ENCODE measurements at places on chromosomes 4 and X.

DNA sequence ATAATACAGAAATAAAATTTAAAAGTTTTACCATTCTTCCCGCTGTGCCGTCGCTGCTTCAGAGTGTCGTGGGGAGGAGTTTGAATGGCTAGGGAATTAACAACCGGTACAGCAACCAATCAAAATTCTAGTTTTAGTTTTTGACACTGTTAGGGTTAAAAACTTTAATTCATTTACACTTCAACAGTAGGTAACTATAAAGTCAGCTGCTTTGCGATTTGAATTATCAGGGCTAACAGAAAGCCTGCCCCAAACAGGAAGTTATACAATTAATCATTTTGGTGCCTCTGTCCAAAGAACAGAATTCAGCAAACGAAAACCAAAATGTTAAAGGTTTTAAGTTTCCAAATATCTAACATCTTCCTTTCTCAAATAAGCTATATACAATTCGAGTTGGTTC lies 2.3 kb downstream of the HNRNPD start:
- DNase-seq: no peak

- no peak for DNase-seq
Measured at GRCh38 chrX:24448762-24449250, 16.3 kb upstream of the PDK3 start.

DNA sequence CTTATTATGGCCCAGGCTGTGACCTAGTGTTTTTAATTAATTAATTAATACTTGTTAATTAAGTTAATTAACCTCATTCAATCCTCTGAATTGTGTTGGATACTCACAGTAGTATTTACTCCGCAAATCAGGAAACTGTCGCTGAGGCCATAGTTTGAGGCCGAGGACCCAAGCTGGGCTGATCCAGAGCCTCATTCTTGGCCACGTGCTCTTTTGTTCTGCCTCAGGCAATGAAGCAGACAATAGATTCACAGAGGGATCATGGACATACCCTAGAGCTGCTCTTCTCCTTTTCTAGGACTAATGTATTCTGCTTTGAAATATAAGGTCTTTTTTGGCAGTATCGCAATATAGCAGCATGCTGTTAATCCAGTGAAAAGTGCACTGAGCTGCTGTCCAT lies 24.0 kb upstream of the SNCA start:
- DNase-seq: no peak

- no peak for DNase-seq
Measured at GRCh38 chr4:27278615-27279375, 418.2 kb downstream of the STIM2 start.

DNA sequence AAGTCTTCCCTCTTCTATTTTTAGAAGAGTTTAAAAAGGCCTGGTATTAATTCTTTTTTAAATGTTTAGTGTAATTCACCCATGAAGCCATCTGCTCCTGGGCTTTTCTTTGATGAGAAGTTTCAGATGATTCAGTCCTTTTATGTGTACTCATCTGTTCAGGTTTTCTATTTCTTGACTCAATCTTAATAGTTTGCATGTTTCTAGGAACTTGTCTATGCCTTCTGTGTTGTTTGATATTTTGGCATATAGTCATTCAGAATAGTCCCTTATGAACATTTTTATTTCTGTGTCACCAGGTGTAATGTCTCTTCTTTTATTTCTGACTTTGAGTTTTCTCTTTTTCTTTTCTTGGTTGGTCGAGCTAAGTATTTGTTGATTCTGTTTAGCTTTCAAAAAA lies 20.2 kb upstream of the IL2 start:
- DNase-seq: no peak

GRCh38 chrX:12811658-12812057 lies 20.4 kb downstream of the PRPS2 start:
- DNase-seq: no peak

GRCh38 chr4:29423836-29424721 lies 1296.1 kb upstream of the PCDH7 start:
- no peak for DNase-seq

DNA sequence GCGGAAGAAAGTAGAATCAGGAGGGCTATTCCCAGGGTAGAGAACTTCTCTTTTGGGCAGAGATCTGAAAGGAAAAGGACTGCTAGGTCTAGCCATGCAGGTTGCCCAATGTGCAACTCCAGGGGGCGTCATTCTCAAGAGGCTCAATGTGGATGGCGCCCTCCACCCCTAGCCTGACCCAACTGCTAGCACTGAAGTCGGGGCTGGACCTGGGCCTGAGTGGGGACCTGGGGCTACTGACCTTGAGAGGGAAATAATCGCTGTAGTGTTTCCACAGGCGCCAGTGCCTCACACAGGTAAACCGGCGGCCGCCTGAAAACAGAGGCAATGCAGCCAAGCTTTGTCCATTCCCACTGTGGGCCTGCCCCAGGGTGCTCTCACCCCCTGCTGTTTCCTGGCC lies 6.1 kb downstream of the AWAT2 start:
- no peak for DNase-seq

DNA sequence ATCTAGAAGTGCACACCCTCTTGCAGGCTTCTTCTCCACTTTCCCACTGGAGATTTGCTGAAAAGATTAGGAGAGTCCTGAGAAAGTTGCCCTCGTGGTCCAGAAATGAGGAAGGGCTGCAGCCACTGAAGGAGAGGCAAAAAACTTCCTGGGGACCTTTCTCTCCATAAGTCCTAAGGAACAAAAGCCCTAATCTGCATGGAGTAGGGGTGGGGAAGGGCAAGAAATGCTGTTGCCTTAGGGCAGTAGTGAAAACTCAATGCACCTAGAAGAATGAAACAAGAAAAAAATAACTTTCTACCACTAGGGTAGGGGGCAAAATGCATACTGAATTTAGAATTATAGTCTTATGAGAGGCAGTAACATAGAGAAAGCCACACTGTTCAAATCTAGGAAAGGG lies 1408.8 kb downstream of the PCDH19 start:
- DNase-seq: no peak

DNA sequence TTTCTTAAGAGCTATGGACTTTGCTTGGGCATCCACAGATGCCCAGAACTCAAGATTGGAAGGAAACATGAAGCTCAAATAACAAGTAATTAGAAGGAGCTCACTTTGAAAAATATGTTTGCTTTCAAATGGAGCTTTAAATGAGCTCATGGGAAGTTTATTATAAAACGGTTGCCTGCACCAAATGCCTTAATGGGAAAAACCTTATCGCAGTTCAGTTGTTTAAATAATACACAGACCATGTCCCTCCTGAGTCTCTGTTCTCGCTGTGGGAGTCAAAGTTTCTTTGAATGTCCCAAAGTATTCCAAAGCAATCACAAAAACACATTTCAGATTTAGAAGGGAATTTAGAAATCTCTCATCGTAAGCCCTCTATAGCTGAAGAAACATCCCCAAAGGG lies 31.6 kb upstream of the STIM2 start:
- DNase-seq: no peak

DNA sequence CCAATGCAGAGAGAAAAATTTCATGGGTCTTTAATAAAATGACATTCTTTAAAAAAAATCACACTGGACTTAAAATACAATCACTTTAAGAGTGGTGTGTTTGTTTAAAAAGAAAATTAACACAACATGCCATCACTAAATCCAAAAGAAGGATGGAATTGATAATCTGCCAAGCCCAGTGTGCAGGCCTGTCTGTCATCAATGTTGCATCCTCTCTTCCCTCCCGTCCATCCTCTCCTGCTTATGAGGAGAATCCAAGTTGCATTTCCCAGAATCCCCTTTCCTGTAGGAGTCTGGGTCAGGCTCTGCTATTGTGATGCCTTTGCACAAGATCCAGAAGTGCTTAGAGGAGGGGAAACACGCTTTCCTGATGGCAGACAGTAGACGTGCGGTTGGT lies 169.4 kb downstream of the MID1 start:
- no peak for DNase-seq

- DNase-seq: no peak
Measured at GRCh38 chr4:161321706-161322105, 842.1 kb downstream of the FSTL5 start.

GRCh38 chr4:43718369-43718768 lies 730.2 kb downstream of the KCTD8 start:
- no peak for DNase-seq

- DNase-seq: peak; percentile 46
Measured at GRCh38 chr4:121943941-121944340, 7.9 kb downstream of the TRPC3 start.

DNA sequence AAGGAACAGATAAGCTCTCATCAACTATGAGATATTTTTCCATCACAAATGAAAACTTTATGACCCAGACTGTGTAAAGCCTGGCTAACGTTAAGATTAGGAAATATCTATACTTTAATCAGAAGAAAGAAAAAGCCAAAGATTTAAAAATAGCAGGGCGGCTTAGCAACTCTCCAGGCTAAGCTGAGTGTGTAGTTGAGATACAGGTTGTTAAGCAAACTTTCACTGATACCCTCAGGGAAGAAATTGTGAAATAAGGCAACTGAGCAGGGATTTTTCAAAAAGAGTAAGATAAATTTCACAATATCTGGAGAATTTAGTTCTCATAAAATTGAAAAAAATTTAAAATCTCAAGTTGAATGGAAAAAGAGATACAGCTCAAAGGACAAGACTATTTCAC lies 382.0 kb downstream of the RAPGEF2 start:
- no peak for DNase-seq

DNA sequence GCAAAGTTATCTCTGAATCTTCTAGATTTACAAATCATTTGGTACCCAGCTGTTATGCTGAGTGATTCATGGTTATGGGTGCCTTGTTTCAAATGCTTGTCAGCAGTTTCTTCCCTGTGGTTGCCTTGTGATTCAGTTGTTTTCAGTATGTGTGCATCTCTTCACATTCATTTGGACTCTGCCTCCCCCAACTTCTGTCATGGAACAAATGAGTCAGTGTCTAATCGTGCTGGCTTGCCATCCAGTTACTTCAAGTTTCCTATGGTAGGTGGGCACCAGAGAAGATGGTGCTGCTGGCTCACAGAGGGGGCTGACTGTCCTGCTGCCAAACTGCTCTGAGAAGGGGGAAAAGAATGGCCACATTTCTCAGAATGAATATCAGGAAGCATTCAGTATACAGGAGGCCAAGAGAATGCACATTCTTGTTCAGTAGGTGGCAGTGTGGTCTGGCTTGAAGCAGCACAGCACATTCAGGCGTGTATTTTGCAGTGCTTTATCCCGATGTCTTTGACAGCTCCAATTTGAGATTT lies 260.9 kb downstream of the GLUD2 start:
- peak; percentile 73 for DNase-seq

GRCh38 chr4:23720556-23720955 lies 169.3 kb downstream of the PPARGC1A start:
- no peak for DNase-seq

Data from NCI-H82 (cell line).